ENCODE measurements at places on chromosomes 12 and 14.

DNA sequence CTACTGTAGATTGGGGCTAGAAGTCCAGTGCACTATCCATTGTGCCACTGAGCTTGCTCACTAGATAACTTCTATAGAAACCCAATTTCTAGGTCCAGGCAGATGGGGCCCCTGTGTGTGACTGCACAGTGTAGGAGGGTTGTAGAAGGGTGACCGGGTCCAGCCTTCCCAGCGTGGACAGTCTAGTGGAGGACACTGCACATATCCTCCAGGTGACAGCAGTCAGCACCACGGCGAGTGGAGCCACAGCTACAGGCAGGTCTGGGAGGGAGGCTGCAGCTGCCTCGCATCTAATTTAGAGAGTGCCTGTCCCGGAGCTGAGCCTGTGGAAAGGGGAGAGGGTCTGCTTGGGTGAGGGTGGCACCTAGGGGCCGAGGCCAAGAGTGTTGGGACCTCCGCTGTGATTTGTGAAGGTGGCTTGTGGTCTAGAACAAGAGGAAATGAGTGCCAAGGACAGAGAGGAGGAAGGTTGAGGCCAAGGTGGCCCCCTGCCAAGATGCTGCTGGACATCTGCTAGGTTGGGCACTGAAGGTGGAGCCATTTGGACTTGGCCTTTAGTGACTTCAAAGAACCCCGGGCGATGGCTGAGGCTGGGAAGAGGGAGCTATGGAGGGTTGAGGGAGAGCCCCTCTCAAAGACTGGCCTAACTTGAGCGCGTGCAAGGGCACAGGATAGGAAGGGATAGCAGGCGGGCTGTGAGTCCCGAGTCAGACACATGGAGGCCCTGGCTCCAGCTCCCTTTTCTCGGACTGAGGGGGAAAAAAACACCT, 46.0 kb upstream of the TRAF3 start:
- no peak for DNase-seq

GRCh38 chr14:24298892-24299254, 707 bp downstream of the DHRS1 start:
- DNase-seq = no peak

DNA sequence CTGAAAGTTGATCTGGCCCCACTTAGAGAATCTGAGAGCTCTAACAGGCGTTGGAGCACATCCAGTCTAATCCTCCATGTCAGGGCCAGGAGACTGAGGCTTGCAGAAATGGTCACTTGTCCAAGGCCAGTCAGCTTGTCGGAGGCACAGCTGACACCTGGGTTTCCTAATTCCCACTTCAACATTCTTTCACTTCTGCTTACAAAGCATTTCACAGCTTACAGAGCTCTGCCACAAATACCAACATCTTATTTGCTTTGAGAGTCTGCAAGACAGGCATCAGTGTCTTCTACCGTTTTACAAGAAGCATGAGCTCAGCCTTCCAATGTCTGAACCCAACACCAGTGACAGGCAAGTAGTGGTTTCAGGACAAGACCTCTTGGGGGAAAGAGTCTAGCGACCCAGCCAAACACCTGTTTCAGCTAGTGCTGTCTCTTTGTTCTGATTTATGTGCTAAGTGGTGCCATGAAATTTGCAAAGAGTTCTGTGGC, 31.8 kb downstream of the ISCA2 start:
- no peak for DNase-seq

- no peak for DNase-seq
Observed at GRCh38 chr12:22459838-22460490, 84.4 kb downstream of the C2CD5 start.

- DNase-seq = no peak
Observed at GRCh38 chr14:65344011-65344410, 68.5 kb upstream of the FUT8 start.

DNA sequence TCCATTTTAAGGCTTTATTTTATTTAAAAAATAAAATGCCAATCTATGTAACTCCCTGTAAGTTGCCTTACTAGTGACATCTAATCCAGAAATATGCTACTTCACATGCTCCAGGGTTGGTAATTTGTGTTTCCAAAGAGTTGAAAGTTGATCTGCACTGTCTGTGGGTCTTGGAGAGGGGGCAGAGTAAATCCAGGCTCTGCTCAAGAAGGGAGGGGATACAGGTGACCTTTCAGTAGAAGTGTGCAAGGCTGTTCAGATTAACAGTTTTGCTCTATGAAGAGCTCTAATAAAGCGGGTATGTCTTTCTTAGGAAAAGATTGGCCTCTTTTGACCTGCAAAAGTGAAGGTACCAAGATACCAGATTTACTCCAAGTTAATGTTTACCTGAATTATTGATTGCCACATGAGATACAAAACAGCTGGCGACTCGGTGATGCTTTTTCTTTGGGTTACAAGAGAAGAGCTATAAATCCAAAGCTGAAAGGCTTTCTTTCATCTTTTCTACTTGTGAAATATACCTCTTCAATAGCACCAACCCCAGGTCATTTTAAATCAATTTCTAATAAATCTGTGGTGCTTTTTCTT, 75.6 kb upstream of the FLRT2 start:
- no peak for DNase-seq

- DNase-seq = no peak
Observed at GRCh38 chr12:132776816-132777568, 15.4 kb upstream of the ANKLE2 start.

DNA sequence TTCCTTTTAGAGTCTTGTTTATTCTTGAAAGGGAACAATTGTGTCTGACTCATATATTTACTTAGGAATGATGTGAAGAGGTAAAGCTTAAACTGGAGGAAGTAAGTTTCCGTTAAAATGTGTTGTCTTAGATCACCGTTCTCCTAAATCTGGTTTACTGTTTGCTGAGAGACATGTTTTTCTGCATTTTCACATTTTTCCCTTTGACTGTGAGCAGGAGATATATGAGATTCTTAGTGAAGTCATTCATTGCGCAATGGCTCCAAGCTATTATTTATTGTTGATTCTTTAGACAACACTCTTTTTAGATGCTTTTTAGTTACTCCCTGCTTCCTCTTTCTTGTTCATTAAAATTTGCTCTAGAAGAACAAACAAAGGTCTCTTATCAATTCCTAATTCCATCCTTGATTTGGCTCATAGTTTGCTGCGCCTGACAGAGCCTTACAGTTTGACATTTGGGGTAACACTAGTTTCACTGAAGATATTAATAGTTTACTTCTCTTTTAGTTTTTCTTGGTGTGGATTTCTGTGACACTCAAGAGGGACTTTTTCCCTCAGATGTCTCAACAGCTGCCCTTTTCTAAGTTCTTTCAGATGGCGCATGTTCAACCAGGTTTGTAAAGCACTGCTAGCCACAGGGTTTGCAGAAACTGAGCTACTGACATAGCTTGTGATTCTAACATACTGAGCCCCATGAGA, 11.4 kb downstream of the CLECL1 start:
- DNase-seq = no peak

- DNase-seq = no peak
Observed at GRCh38 chr12:81758421-81759189, 545 bp downstream of the PPFIA2 start.

- no peak for DNase-seq
Observed at GRCh38 chr14:62030387-62030786, 268.2 kb downstream of the SNAPC1 start.

GRCh38 chr12:20801035-20801434, 9.5 kb upstream of the SLCO1B3 start:
- DNase-seq = no peak

DNA sequence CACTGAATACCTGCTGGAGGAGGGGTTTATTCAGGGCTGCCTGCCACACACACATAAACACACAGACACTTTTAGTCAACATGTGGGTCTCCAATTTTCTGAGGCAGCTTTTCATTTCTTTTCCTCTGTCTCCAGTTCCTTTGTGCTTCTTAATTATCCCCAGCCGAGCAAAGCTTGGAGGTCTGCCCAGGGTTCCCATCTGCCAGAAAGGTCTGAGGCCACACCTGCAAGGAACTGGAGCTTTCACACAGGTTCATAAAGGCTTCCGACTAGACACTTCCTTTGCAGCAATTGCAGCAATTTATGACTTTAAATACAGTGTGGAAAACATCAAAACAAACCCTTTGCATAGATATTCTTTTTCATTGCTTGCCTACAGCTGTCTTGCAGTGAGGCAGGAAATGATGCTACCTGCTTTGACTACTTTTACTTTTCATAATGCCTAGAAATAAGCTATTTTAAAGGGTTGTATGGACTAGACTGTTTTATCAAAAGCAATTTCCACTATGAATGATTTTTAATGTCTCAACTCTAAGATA, 1318.9 kb downstream of the AACS start:
- no peak for DNase-seq

DNA sequence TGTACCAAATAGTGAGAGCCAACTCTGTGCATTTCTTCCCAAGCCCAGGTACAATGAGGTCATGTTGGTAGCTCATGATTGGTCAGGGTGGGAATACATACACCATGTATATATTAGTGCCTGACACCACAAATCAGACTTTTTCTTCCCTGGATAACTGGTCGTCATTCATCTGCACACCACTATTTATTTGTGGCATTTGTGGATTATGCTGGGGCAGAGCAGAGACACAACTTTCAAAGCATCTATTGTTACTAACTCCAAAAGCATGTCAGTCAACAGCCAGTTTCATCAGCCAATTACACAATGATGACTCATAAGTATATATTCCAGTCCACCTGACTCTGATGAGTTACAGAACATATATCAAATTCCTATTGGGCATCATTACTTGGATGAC, 181.7 kb downstream of the ADAMTS20 start:
- no peak for DNase-seq

DNA sequence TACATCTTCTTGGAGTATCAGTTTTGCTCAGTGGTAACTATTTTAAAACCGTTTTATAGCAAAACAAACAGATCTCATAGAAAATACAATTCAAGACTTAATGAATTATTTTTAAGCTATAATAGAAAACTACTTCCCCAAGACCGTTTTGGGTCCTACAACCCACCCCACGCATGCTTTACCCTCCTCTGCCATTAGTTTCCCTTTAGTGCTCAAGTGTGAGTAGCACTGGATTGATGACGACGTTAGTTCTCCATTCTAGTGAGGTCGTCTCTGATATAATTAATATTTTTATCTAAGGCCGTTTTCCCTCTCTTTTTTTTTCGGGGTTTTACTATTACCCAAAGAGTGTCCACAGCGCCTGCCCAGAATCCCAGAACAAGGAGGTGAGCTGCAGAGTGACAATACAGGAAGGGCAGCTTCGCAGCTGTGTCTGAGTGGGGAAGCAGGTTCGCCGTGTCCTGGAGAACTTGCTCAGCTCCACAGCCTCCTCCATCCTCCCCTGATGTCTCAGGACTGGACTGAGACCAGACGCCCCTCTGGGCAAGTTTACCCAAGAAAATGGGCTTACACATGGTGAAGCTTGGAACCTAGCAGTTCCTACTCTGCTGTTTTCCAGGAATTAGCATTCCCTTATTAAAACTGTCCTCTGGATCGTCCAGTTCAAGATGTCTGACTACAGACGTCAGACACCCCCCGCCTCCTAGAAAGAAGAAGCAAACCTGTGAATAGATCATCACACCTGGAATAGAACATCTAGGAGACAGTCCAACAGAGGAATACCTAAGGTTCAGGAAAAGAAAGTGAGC, 31.9 kb upstream of the MON2 start:
- DNase-seq = no peak

- DNase-seq = no peak
Observed at GRCh38 chr14:104967386-104968152, 10.6 kb downstream of the AHNAK2 start.

DNA sequence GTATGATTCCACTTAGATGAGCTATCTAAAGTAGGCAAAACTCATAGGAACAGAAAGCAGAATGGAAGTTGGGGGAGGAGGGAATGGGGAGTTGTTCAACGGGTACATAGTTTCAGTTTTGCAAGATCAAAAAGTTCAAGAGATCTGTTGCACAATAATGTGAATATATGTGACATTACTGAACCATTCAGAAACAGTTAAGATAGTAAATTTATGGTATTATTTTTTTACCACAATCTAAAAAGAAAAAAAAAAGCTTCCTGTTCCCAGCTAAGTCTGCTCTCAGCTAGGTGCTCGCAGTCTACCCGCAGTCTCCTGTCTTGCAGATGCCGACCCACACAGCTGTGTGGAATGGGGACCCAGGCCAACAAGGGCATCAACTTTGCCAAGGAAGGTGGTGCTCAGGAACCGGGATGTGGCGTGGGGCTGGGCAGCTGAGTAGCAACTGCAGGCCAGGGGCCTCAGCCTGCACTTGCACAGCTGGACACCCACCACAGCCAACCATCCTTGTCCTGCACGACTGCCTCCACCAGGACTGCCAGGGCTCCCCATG, 15.3 kb upstream of the ANO6 start:
- DNase-seq = no peak

- DNase-seq = no peak
Observed at GRCh38 chr14:33505963-33506329, 444.9 kb downstream of the EGLN3 start.

DNA sequence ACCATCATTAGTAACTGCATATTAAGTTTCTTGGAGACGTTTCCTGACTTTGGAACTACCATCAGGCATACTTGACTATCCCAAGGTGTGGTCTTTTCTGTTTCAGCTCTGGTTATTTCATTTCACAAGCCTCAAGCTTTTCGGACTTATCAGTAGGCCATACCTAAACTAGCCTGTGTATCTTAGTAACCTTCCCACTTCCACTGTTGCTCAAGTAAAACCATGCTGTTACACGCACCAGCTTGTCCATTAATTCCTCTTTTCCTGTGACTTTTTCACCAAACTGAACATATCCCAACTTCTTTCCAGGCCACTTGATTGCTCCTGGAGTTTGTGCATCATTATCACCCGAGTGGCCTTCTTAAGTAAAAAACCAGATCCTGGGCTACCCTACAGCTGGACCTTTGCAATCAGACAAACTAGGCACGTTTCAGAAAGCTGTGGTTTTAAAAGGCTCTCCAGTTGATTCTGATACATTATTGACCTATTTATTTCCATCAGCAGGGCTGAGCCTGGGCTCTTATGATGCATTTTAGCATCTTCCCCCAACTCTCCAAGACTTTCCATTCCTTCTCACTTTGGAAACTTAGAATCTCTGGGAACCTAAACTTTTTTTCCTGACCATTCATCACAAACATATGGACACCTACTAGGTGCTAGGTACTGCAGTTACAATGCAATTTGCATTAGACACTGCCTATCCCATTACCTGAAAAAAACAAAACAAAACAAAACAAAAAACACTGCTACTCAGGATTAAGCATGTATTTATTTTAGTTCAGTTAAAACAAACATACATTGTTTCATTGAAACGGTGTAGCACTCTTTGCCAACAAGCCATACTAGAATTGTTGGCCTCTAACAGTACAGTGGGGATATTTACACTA, 14.9 kb downstream of the SLC38A2 start:
- DNase-seq = no peak

- no peak for DNase-seq
Observed at GRCh38 chr14:54058505-54058904, 101.9 kb upstream of the BMP4 start.

- DNase-seq = no peak
Observed at GRCh38 chr14:51382506-51382905, 142.5 kb downstream of the TMX1 start.

DNA sequence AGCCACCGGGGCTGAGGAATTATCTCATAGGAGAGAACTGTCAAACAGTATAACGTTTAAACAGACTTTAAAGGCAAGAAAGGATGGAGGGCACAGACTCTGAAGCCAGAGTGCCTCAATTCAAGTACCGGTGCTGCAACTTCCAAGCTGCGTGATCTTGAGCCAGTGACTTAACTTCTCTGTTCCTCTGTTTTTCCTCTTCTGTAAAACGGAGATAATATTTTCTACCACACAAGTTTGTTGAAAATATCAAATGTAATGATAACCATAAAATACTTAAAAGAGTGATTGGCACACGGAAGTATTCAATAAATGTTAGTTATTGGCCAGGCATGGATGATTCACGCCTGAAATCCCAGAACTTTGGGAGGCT, 18.2 kb downstream of the BATF start:
- no peak for DNase-seq

- peak; percentile 41 for DNase-seq
Observed at GRCh38 chr14:104723651-104724406, at the start of gene ADSS1. TSS of gene ADSS1 (plus strand) at chr14:104724229. CDS start at chr14:104724271, 42 bp downstream.
